ENCODE measurements at places on chromosomes 4 and X. TPM values are rescaled to one million over a fixed set of nuclear protein-coding genes. Genes with fewer than 3 reads are reported as not detected.

GRCh38 chr4:113899271-113900070 lies 80.0 kb downstream of the ARSJ start:
- H3K27me3 ChIP-seq = no peaks in the 10 kb centered on the region
- peak overlapping the region; percentile 53 for H3K27ac ChIP-seq
- no peak for DNase-seq
- H3K4me3 ChIP-seq = no peak overlapping the region

- H3K27me3 ChIP-seq = no peaks in the 10 kb centered on the region
- no peak overlapping the region for H3K4me3 ChIP-seq
- no peak for DNase-seq
- no peaks in the 10 kb centered on the region for H3K36me3 ChIP-seq
- H3K4me1 ChIP-seq = no peaks in the 10 kb centered on the region
These were observed 41.5 kb upstream of the PTCHD1 start for GRCh38 chrX:23292988-23293651.

MAGEB17 gene
- 0.25 TPM for total RNA-seq

- H3K4me1 ChIP-seq = no peaks in the 10 kb centered on the region
- H3K36me3 ChIP-seq = peaks cover 98% of the 10 kb centered on the region
- no peak for DNase-seq
- no peak overlapping the region for H3K27ac ChIP-seq
- H3K27me3 ChIP-seq = no peaks in the 10 kb centered on the region
- H3K4me3 ChIP-seq = no peak overlapping the region
These were observed 91.9 kb downstream of the SEL1L3 start for GRCh38 chr4:25770847-25771246.

SLC34A2 gene
- not detected for total RNA-seq

DNA sequence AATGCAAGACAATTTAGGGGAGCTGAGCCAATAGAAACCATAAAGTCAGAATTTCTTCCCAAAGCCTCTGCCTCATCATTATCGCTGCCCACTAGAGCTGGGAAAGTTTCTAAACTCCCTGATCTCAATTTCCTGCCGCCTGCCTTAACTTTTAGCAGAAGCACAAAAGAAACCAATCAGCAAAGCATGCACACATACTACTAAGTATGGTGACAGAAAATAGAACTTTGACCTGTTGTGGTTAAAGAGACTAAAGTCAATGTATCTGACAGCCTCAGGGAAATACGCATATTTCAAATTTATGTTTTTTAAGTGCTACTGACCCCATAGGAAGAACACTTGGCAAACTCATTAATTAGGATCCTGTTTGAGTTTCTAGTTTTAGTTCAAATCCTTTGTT lies 10.1 kb downstream of the STK26 start:
- DNase-seq = no peak
- H3K4me3 ChIP-seq = no peak overlapping the region
- H3K27me3 ChIP-seq = no peaks in the 10 kb centered on the region
- H3K27ac ChIP-seq = no peak overlapping the region

MAP3K15 gene
- 7.0 TPM for total RNA-seq

CT45A1 gene
- not detected for total RNA-seq

HSD17B13 gene
- total RNA-seq = 0.40 TPM

- H3K4me3 ChIP-seq = no peak overlapping the region
- no peak for DNase-seq
- H3K36me3 ChIP-seq = no peaks in the 10 kb centered on the region
- H3K27ac ChIP-seq = no peak overlapping the region
- H3K27me3 ChIP-seq = no peaks in the 10 kb centered on the region
These were observed 62.1 kb downstream of the GEMIN8 start for GRCh38 chrX:13967636-13968035.

- no peaks in the 10 kb centered on the region for H3K4me1 ChIP-seq
- no peak for DNase-seq
- no peaks in the 10 kb centered on the region for H3K36me3 ChIP-seq
- H3K4me3 ChIP-seq = no peak overlapping the region
- H3K27ac ChIP-seq = no peak overlapping the region
These were observed 39.3 kb upstream of the LPAR4 start for GRCh38 chrX:78708262-78708661.

DNA sequence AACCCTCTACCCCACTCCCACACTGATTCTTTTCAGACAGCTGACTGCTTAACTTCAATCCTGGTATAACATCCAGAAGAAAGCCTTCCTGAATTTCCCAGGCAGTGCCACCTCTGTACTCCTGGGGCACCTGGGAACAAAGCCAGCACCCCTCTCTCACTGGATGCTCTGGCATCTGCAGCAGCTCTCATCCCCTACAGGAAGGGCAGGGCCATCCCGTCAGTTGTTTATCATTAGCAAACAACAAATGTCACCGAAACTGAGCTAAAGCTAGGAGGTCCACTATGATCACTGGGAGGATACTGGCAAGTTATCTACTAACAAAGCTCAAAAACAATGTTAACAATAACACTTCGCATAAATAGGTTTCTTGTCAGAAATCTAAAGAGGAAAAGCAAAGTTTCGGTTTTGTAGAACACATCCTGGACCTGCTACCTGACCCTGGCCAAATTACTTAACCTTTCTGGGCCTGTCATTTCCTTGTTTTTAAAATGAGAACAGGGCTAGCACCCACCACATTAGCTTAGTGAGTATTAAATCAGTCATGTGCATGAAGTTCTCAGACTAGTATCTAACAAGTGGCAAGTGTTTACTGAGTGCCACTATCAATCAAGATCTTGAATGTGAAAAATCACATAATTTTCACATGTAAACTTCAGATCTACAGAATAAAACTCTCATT lies 86.6 kb downstream of the NR3C2 start:
- peak overlapping the region; percentile 64 for H3K27ac ChIP-seq
- no peaks in the 10 kb centered on the region for H3K36me3 ChIP-seq
- no peaks in the 10 kb centered on the region for H3K27me3 ChIP-seq

DNA sequence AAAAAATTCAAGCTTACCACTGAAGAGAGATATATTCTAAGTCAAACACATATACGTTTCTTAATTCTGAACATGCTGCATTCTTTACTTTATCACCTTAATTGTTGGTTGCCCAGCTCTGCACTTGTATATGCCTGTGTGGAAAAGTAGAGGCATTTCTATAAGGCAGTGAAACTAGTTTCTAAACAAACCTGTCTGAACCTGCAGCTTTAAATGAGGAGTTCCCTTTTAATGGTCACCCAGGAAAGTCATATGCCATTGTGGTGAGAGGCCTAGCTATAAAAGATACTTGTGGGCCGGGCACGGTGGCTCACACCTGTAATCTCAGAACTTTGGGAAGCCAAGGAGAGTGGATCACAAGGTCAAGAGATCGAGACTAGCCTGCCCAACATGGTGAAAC lies 147.4 kb upstream of the RXFP1 start:
- no peak for DNase-seq
- no peaks in the 10 kb centered on the region for H3K27me3 ChIP-seq
- no peaks in the 10 kb centered on the region for H3K36me3 ChIP-seq
- no peaks in the 10 kb centered on the region for H3K4me1 ChIP-seq

NEUROG2 gene
- total RNA-seq = not detected
